ENCODE measurements at places on chromosomes 5 and 9.
A peak's percentile ranks its signal among the peaks of the same experiment; 100 is the strongest.

DNA sequence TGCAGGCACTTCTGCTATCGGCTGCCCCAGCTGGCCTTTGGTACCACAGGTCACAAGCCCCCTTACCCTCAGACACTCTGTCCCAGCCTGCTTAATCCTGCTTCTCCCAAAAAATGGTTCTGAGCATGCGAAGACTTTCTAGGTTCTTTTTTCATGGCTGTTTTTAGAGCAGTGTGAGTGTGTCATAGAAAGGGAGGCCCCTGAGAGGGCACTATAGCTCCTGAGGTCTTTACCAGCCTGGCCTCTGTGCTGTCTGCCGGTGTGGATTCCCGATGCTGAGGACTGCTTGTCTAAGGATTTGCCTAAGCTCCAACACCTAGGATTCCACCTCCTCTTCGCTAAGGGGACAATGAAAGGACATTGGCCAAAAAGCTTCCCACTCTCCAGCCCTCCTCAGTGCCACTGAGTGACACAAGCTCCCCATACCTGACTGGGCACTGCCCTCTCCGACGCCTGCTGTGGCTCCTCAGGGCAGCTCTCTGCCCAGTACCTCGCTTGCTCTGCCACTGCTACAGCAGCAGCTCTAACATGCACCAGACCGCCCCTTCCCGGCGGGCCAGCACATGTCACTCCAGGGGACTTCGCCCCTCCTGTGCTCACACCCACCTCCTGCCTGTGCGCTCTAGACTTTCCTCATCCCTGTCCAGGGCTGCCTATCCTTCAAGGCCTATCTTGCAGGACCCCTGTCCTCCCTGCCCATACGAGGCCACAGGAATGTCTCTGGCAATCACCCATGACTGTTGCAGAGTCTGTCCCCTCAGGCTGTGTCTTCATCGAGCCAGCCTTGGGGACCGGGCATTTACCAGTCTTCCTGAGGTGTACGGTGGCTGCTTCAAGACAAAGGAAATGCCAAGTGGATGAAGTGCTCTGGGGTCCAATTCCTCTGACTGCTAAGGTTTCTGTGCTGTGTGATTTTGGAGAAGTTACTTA, 21.0 kb downstream of the MACROH2A1 start:
- DNase-seq, result no peak

- DNase-seq, result no peak
Observed at GRCh38 chr9:23938908-23939307, 112.9 kb upstream of the ELAVL2 start.

DNA sequence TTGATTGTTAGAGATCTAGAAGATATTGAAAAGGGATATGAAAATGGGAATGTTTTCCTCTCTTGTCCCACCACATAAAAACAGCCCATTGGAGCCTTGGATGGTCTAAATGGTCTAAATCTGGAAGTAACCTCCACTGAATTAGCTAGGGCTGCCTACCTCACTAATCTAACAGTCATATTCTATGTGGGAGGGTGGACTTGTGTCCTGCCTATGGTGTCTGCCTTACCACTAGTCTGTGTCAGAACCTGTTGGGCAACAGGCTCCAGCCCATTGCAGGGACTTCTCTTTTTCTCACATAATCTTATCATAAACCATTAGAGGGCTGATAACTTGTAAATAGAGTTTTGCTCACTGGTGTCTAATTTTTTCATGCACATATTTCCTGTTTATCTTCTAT, 548.8 kb upstream of the CDH18 start:
- no peak for DNase-seq

DNA sequence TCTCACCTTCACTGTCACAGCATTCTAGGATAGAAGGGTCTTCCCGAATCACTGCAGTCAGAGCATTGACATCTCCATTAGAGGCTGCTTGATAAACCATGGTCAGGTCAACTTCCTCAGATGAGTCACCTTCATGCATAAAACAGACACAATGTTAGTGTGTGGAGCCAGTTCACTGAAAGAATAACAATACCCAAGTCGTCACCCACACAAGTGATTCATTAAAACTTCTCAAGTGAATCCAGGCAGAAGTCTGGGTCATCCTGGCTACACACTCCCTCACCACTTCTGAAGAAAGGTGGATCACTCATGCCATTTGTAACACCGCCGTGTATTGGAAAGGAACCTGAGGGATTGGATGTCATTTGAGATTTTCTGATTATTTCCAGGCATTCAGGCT, 49.6 kb downstream of the ANKRD55 start:
- DNase-seq, result no peak

GRCh38 chr5:133581918-133582317, 30.4 kb downstream of the FSTL4 start:
- no peak for DNase-seq

DNA sequence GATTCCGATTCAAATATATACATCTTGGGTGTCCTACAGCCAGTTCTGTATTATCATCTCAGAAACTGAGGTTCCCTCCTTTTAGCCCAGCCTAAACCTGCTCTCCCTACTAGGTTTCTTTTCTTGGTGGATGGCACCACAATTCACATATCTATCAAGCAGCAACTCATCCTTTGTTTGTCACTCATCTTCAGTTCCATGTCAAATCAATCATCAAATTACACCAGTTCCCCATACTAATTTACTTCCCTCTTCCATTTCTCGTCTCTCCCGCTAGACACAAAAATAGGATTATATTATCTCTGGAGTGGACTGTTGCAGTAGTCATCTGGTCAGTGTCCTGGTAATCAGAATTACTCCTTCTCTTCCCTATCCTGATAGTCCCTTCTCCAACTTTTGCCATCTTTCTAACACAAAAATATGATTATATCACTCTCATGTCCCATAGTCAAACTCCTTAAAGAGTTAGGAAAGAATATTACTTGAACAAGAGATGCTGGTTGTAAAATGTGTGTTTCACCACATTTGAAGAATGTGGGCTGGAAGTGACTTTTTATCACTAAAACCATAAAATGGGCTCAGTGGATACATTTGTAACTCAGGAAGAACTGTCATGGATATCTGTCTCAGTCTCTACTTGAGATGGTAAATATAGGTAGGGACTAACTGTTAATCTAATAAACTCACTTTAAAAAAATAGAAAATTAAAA, 69.1 kb upstream of the RICTOR start:
- no peak for DNase-seq

DNA sequence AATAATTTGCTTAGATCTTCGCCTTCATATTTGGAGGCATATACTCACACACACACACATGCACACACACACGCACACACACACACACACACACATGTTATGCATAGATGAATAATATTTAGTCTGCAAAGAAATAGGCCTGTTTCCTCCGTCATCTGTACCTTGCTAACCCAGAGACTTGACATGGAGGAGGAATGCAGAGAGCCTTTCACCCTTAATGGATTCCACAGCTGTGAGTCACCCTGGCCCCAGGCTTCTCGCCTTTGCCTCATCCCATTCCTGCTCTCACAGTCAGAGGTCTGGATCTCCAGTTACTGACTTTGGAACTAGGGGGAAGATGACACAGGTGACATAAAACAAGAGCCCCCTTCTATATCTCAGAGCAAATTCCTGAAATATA, 29.7 kb downstream of the ZNF462 start:
- no peak for DNase-seq

- no peak for DNase-seq
Observed at GRCh38 chr5:133497608-133498348, 114.6 kb downstream of the FSTL4 start.

GRCh38 chr5:148740966-148741742, 85.3 kb upstream of the ADRB2 start:
- DNase-seq, result no peak

- no peak for DNase-seq
Observed at GRCh38 chr9:138009803-138010690, 132.5 kb downstream of the CACNA1B start.

GRCh38 chr9:113247640-113248039, 26.3 kb downstream of the SLC31A1 start:
- DNase-seq, result no peak

DNA sequence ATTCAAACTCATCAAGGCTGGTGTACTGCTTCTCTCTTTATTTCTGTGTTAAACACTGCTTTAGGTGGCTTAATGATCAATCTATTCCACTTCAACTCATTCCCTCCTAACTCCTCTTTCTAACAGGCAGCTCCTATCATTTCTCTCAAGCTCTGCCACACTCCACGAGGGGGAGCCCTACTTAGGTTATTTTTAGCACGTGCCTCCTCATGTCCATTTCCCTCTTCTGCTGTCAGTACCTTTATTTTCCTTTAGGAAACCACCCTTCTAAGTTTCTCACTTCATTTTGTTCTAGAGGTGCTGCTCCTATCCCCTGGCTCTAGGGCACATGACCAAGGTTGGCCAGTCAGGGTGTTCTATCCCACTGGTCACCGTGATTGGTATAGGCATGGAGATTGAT, 6.7 kb upstream of the BRINP1 start:
- DNase-seq, result no peak

- DNase-seq, result no peak
Observed at GRCh38 chr5:96876292-96876850, at the start of gene ERAP2. ERAP2 (plus strand) TSS chr5:96876500; CDS start chr5:96879686, 3,186 bp downstream.

GRCh38 chr9:36424289-36425055, 24.4 kb upstream of the RNF38 start:
- no peak for DNase-seq

DNA sequence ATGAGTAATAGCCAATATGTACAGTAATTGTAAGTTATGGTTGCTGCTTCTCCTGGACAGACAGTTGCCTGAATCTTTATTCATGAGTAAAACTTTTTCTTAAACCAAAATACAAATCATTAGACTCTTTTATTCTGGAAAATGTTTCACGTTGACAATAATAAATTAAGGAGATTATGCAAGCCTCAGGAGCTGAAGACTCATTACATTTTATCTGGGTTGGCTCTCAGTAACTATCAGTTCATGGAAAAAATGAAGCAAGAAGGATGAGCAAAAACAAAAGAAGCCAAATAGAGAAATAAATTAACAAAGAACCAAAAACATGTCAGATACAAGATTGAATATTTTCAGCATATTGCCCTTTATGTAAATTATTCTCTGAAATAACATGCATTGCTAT, 88.9 kb upstream of the PRR16 start:
- no peak for DNase-seq

GRCh38 chr5:11946317-11946716, 42.1 kb upstream of the CTNND2 start:
- no peak for DNase-seq

GRCh38 chr5:362189-362588, 40.7 kb downstream of the AHRR start:
- no peak for DNase-seq

DNA sequence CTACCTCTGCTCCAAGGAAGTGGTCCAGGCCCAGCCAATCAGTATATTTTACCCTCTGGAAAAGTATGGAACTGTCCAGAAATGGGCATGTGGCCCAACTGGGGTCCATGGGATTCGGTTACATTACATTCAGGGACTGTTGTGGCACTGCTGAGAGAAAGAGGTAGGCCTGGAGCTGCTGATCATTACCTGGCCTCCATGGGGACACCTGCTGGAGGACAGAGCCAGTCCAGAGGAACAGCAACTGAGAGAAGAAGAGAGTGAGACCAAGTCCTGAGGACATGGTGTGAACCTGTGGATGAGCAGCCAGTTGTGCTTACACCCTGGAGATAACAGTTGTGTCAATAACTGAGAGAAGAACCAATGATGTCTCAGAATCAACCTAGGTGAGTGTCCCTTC, 48.2 kb downstream of the HMHB1 start:
- no peak for DNase-seq

GRCh38 chr5:124649491-124650146, 96.8 kb downstream of the ZNF608 start:
- peak; percentile 46 for DNase-seq

GRCh38 chr5:67300326-67300725, 103.7 kb upstream of the CD180 start:
- DNase-seq, result no peak

GRCh38 chr9:98951967-98952366, 8.3 kb downstream of the COL15A1 start:
- no peak for DNase-seq

GRCh38 chr5:17312358-17312757, 94.9 kb downstream of the BASP1 start:
- DNase-seq, result no peak

DNA sequence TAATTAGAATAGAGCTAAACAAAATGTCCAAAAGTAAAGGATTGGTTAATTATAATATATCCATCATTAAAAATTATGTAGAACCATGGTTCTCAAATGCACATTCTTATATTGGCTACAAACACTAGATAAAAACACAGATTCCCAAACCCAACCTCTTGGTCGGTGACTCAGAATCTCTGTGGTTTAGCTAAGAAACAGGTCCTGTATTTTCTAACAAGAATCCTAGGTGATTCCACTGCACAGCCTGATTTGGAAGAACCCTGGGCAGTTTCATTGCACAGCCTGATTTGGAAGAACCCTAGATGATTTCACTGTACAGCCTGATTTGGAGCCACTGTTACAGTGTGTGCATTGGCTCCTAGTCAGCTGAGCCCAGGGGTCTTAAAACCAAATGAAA, 67.9 kb downstream of the KIAA1958 start:
- no peak for DNase-seq

GRCh38 chr5:174283211-174284005, 237.9 kb downstream of the NSG2 start:
- no peak for DNase-seq

- DNase-seq, result no peak
Observed at GRCh38 chr5:138103319-138103637, 19.4 kb downstream of the WNT8A start.

DNA sequence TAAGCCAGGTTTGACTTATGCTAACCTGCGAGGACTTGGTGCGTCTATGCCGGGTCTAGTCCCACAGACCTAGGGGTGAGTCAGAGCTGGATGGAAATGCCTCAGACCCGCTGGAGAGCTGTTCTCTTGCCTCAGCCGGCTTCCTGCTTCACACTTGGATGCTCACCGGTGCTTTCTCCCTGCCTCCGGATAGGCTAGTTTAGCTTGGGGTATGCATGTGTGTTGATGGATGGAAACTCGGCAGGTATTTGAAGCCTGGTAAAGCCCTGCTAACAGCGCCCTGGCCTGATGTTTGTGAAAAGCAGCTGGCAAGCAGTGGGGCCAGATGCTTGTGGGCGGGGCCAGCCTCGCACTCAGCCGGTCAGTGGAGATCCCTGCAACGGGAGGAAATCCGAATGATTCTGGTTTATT, 29.3 kb downstream of the PRRC2B start:
- DNase-seq, result no peak

- no peak for DNase-seq
Observed at GRCh38 chr9:123640792-123641222, 284.8 kb downstream of the CRB2 start.

DNA sequence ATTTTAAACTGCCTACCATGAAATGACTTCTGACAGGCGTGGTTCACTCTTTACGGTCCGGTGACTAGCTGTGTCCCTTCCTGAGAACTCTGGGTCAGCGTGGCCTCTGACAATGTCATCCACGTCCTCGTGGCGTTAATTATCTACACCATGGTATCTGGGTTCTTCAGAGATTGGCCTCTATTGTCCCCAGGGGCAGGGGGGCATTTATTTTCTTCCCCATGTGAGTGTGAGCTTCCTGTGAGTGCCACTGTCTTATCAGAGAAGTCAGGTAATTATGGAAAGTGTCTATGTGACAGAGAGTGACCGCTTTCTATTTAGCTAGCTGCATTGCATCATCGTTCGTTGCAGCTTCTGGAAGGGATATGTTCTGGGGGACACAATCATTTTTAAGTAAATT, 77.2 kb downstream of the FBXL7 start:
- DNase-seq, result no peak
